NCI-H524 treated with DMSO at 0.1 percent for 48 hours (cell line): ENCODE measurements at places on chromosomes 6 and 20.

DNA sequence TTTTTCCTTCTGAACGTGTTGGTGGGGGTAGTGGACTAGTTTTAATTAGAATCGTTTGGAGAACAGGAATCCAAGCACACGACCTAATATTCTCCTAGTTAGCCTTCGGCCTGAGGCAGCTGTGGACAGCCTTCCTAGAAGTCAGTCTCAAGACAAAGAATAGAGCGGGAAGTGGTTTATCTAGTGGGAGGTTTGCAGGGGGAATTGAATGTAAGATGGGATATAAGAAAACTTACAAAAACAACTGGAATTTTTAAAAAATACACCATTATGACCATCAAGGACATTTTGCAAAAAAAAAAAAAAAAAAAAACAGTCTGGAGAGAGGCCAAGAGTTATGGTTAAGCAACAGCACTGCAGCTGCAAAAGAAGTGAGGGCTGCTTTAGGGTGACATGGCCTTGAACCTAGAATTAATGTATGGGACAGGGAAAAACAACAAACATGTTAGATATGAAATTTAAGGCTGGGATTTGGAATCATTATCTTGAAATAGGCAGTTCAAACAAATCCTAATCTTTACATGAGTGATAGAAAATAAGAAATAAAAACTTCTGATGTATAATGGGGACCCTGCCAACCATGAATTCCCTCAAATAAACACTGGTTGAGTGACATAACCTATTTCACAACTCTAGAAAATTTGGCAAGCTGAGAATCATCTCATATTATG is 40.2 kb downstream of the PLAGL1 start:
- no peak for DNase-seq

- no peak for DNase-seq
These were observed at the start of gene RSPH9 for GRCh38 chr6:43644940-43645612. Gene RSPH9, plus strand, starts transcription at chr6:43645036. Its CDS starts 63 bp downstream, at chr6:43645099.

- DNase-seq: no peak
These were observed 13.2 kb upstream of the TINAG start for GRCh38 chr6:54294965-54295532.

DNA sequence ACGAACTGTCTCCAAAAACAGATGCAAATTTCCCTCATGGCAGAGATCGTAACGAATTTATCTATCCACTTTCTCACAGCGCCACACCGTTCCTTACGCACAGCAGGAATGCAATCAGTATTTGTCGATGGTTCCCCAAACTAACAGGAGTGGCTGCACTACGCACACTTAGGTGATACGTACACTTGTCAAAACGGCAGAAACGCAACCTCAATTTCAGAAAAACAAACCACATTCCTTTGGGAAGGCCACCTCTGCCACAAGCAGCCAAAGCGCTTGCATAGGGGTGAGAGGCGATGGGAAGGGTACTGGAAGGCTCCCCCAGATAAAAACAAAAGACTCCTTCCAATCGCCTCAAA is 638 bp downstream of the MDN1 start:
- no peak for DNase-seq

GRCh38 chr20:60381643-60382400 is 423.6 kb downstream of the CDH26 start:
- DNase-seq: no peak

- DNase-seq: no peak
These were observed 130.3 kb upstream of the LY86 start for GRCh38 chr6:6458172-6458571.

GRCh38 chr6:3247255-3248146 is 11.2 kb upstream of the PSMG4 start:
- no peak for DNase-seq

- no peak for DNase-seq
These were observed 17.5 kb downstream of the STXBP5 start for GRCh38 chr6:147221739-147222138.

- no peak for DNase-seq
These were observed 17.6 kb upstream of the TBC1D32 start for GRCh38 chr6:121351916-121352315.

GRCh38 chr6:97790926-97791590 is 508.0 kb upstream of the MMS22L start:
- DNase-seq: no peak

DNA sequence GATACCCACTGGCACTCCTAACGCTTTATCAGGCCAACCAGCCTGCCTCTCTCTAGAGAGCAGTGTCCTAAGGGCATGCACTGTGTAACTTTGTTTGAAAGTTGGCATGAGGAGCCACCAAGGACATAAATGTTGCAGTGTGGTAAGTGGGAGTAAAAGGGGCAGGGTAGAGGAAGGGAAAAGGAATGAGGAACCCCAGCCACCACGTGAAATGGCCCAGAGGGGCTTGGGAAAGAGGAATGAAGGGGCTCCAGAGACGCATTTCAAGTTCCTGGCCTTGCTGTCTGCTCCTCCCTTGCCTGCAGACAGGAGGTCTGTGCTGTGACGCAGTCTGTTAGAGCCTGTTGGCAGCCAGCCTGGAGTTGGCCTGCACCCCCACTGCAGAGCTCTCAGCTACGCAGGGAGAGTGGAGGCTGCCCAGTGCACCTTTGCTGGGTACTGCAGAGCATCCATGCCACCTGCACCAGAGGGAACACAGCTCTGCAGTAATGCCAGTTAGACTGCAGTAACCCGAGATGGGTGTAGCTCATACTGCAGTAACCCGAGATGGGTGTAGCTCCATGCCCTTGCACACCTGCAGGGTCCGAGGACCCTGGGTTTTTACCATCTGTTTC is 86.8 kb upstream of the SNAP25 start:
- no peak for DNase-seq
